Cortex of kidney (tissue), 1 donor: ENCODE measurements at places on chromosomes 7 and 10.

DNA sequence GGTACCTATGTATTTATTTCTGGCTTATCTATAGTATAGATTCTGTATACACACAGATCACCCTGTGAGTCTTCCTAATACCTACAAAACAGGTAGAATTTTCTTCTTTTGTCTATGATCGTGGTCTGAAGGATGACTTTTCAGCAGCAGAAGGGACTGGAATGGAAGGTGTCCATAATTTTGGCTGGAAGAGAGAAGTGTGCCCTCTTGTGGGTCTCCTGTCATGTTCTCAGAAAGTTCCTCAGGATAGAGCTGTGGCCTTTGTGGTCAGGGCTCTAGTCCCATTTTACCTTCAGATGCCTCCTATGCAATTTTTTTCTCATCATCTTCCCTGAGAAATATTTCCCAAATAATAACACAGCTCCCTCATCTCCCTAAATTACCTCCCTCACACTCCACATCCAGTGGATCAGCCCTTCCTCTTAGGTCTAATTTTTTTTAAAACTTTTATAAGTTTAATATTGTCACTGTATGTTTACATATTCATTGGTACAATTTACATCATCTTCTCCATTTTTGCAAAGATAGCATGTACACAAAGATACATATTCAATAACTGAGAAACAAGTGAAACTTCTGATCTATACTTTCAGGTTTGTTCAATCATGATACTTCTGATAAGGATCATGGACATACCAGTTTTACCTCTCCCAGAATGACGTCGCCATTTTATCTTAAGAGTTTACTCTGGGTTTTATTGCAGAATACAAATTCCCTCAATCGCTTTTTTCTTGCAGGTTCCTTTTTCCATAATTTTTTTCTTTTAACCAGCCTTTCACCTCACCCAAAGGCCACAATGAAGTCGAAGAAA is 112.7 kb downstream of the REEP3 start:
- no peak for DNase-seq

GRCh38 chr7:46622251-46622650 is 701.2 kb upstream of the IGFBP3 start:
- no peak for DNase-seq

DNA sequence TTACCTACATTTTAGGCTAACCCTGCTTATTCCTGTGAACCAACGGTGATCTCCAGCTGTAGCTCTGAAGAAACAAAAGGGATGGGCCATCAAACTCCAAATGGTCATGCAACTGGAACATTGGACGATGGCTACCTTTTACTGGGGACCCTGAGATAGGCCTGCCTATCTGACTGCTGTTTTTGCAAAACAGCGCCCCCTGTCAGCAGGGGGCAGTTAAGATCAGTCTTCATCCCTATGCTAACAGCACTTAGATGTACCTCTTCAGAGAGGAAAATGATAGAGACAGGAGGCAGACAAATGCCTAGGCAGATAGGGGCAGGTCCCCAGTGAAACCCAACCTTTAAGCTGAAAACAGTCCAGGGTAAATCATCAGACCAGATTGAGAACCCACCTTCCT is 1085.4 kb upstream of the SORCS1 start:
- DNase-seq, result no peak

DNA sequence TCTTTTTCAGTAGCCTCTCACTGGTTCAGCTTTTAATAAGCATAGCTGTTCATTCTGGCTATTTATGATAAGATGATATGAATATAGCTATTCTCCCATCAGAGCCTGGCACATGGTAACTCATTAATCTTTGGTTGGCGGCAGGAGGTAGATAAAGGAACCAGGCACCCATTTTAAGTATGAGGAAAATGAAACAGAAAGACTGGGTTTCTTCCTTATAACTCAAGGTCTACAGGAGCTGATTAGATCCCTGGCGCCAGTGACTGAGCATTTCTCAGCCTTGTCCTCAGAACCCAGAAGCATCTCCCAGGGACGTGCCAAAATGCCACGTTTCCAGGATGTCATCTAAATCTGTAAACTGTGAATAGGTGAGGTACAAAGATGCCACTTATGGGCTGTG is 141.9 kb downstream of the TCF7L2 start:
- no peak for DNase-seq

DNA sequence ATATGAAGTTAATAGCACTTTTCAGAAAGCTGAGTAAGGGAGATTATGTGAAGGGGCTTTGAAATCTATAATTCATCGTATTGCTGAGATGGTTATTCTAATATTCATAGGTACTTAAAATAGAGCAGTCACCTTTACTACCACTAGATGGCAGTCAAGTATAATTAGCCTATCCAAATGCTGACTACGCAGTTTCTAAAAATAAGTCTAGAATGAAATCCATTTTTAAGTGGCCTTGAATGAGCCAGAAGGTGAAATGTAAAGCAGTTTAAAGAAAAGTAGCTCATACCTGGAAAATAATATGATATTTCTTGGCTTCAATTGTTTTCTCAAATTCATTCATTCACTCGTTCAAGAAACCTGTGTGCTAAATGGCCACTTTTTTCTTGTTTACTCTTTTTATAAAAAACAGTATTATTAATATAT is 1277.1 kb downstream of the GATA3 start:
- DNase-seq, result no peak

GRCh38 chr10:74969093-74969492 is 142.4 kb upstream of the SAMD8 start:
- no peak for DNase-seq

GRCh38 chr7:1539181-1539881 is 8.8 kb downstream of the MAFK start:
- no peak for DNase-seq

GRCh38 chr7:128168667-128169210 is 72.3 kb upstream of the LEP start:
- DNase-seq, result no peak

DNA sequence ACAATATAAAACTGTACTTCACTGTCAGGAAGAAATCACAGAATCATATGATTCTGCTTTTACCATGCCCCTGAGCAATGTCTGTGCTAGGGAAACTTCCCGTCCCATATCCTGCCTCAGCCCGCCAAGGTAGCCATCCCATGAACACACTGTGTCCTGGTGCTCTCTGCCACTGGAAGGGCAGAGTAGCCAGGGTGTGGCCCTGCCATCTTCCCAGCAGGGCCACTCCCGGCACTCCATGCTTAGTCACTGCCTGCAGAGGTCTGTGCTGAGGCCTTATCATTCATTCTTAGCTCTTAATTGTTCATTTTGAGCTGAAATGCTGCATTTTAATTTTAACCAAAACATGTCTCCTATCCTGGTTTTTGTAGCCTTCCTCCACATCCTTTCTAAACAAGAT is 31.8 kb downstream of the AP3M1 start:
- DNase-seq, result no peak

DNA sequence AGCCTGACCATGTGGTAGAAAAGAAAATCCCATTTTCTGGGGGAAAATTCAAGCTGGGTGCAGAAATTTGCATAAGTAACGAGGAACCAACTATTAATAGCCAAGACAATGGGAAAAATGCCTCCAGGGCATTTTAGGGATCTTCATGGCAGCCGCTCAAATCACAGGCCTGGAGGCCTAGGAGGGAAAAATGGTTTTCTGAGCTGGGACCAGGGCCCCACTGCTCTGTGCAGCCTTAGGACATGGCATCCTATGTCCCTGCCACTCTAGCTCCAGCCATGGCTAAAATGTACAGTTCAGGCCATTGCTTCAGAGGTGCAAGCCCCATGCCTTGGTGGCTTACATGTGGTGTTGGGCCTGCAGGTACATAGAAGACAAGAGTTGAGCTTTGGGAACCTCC is 459.0 kb downstream of the PCDH15 start:
- DNase-seq, result no peak

GRCh38 chr7:11737723-11738122 is 94.3 kb downstream of the THSD7A start:
- DNase-seq, result no peak

- no peak for DNase-seq
These were observed 248.3 kb downstream of the ADARB2 start for GRCh38 chr10:1488970-1489548.

- DNase-seq, result no peak
These were observed 104.6 kb downstream of the KAT6B start for GRCh38 chr10:74930965-74931364.

DNA sequence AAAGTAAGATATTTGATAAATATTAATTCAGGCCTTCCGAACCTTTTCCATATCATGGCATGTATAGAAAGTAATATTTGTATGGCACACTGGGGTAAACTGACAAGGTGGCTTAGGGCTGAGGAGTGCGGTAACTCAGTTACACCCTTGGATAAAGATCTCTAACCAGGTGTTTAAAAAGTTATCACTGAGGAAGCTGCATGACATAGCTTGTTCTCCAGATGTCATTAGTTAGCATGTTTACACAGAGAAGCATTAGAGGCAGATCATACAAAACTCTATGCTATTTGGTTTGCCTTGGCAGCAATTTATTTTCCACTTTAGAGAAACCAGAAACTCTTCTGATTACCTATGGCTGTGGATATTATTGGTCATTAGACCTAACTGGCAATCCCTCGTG is 118.2 kb downstream of the ST7 start:
- DNase-seq, result no peak

GRCh38 chr7:106979551-106980357 is 64.8 kb upstream of the PRKAR2B start:
- no peak for DNase-seq

GRCh38 chr10:88116481-88116880 is 253.1 kb downstream of the PTEN start:
- no peak for DNase-seq
